ENCODE measurements at places on chromosomes 5 and 9.

DNA sequence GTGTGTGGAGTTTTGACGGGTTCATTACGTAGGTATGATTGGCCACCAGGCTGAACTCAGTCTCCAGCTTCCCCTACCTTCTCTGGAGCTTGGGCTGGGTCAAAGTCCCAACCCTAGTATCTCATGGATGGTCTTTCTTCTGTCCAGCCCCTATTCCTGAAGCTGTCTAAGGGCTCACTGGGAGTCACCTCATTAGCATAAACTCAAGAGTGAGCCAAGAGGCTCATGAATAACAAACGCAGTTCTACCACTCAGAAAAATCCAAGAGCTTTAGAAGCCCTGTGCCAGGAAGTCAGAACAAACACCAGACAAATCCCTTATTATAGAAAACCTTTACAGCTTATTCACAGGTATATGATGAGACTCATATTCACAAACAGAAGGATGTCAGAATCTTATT, 180.3 kb upstream of the NFIL3 start:
- no peak for DNase-seq

DNA sequence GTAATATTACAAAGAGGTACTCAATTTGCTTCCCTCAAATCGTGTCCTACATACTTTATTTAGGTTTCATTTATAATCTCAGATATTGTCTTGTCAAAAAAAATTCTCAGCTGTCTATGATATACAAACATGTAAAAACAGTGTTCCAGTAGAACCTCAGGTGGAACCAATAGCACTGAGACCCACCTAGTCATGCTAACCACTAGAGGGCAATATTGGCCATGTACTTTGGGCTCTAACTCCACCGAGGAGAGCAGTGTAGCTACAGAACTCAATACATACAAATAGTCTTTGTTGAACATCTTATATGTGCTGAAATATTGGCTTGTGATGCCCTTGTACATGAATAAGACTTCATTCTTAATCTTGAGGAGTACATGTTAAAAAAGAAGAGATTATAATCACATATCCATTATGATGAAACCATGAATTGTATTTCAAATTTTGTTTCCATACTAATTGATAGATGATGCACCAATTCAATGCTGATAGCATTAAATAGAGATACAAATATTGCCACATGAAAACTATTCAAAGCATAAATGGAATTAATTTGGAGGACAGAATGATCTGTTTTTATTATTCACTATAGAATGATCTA, 71.2 kb upstream of the CNTLN start:
- DNase-seq: peak; percentile 37

- DNase-seq: no peak
These were observed 3.2 kb upstream of the ALDH1B1 start for GRCh38 chr9:38389313-38389712.

DNA sequence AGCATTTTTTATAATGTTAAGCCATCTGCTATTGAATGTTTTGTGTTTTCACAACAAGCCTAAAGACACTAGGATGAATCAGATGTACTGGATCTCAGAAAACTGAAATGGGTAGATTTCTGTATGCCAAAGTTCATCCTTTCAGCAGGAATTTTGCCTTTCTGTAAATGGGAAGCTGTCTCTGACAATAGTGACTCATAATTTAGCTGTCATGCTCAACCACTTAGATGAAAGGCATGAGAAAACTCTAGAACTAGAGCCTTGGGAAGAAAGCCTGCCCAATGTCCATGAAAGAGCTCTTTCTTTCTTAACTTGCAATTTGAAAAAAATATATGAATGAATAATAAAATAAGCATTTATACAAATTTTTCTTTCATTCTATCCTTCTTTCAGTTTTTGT, 616.0 kb upstream of the EDIL3 start:
- DNase-seq: no peak

DNA sequence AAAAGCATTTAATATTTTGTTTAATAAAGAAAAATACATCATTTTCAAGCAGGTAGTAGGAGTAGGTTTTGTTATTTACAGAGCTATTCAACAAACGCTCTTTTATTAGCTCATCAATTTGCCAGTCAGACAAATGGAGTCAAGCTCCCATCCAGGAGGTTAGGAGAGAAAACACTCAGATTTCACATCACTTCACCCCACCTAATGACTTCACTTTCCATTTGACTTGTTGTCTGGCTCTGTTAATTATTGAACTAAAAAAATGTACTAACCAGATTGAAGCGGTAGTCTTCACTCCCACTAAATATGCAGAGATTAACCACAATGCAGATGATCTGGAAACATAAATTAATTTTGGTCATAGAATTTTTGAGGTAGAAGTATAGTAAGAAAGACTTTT, 193.6 kb upstream of the VCAN start:
- DNase-seq: no peak

DNA sequence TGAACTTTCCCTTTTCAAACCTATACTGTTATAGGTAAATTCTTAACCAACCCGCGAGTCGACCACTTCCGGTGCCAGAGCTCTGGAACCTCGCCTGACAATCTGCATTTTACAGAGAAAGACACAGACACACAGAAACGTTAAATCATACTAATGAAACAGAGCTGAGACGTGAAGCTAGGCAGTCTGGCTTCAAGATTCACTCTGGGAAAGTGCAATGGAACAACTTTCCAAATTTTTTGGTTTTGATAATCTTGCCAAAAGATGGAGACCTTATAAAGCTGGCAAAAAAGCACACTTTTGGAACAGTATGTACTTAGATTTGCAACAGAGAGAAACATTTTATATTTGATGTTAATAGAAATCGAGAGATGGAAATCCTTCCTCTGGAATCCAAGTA, 15.9 kb upstream of the WNT8A start:
- no peak for DNase-seq

- no peak for DNase-seq
These were observed 57.8 kb upstream of the AKNA start for GRCh38 chr9:114445616-114446015.

GRCh38 chr5:3891113-3891512, 295.5 kb downstream of the IRX1 start:
- DNase-seq: no peak

GRCh38 chr9:89358985-89359384, 40.7 kb downstream of the SECISBP2 start:
- DNase-seq: no peak

DNA sequence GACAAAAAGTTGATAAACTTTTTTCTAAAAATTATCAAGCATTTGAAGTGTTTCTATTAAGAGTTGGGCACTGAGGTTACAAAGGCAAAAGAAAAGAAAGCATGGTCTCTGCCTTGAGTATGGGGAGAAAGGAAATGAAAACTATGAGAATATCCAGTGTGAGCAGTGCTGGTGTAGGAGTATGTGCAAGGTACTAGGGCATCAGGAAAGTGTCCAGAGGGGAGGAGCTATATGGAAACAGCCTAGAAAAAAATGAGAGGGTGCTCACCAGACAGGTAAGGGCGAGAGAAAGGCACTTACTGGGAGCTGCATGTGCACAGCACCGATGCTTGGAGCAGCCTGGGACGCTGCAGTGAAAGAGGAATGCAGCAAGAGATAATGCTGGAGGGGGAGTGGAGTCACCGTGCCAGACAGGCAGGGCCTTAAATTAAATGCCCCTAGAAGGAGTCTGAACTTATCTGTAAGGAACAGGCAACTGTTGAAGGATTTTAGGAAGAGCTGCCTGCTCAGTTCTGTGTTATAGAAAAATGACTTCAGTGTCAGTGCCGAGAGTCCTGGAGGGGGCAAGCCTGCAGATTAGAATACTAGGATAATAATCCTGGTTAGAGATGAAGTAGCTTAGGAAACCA, 14.0 kb downstream of the MCC start:
- no peak for DNase-seq

GRCh38 chr9:136329211-136329627, 1.9 kb downstream of the GPSM1 start:
- DNase-seq: no peak

GRCh38 chr5:38208782-38209378, 49.5 kb upstream of the EGFLAM start:
- no peak for DNase-seq

DNA sequence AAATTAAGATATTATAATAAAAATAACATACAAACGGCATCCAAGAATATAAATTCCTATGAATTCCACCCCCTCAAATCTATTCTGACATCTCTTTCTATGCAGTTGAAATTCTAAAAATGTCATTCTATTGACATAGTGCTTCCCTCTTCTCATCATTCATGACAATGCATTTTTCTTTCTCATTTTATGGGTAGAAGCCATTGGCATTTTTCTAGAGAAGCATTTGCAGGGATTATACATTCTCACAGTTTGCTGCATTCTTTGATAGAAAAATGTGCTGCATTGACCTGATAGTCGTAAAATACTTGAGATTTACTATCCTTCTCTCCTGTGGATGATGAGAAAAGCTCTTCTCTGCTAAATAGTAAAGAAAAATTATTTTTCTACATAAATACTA, 760.9 kb upstream of the ACO1 start:
- DNase-seq: no peak

DNA sequence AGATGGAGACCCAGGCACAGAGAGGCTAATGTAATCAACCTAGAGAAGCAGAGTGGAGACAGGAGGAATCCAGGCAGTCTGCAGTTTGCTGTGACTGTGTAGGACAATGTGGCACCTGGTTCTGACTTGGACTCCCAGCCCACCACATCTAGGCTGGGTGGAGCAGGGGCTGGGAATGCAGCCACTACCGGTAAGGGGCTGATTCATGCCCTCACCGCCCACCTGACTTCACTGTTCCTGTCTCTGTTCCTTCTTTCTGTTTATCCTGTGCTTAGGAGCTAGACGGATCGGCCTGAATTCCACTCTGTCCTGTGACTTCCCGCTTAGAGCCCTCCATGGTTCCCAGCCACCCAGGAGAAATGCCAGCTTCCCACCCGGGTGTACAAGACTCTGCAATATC, 2.6 kb downstream of the PDLIM4 start:
- DNase-seq: peak; percentile 32

DNA sequence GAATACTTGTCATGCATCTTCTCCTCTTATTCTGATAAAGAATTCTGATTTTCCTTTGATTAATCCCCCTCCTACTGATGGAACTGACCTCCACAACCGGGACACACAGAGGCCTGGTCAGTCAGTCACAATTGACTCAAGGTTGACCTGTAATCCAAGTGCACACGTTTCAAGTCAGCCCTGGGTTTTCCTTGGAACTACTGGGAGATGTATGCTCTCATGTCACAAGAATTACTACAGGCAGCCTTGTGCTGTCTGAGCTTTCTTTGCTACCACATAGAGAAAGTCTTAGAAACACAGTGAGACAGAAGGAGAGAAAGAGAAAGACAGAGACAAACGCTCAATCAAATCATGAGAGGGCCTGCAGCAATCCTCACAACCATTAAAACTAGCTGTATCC, 345.8 kb downstream of the PDE4D start:
- DNase-seq: no peak

- DNase-seq: no peak
These were observed at the start of gene SEMA5A for GRCh38 chr5:9545992-9546851. Gene SEMA5A (minus strand): TSS chr5:9546075. CDS start chr5:9379946, 166,129 bp downstream.

DNA sequence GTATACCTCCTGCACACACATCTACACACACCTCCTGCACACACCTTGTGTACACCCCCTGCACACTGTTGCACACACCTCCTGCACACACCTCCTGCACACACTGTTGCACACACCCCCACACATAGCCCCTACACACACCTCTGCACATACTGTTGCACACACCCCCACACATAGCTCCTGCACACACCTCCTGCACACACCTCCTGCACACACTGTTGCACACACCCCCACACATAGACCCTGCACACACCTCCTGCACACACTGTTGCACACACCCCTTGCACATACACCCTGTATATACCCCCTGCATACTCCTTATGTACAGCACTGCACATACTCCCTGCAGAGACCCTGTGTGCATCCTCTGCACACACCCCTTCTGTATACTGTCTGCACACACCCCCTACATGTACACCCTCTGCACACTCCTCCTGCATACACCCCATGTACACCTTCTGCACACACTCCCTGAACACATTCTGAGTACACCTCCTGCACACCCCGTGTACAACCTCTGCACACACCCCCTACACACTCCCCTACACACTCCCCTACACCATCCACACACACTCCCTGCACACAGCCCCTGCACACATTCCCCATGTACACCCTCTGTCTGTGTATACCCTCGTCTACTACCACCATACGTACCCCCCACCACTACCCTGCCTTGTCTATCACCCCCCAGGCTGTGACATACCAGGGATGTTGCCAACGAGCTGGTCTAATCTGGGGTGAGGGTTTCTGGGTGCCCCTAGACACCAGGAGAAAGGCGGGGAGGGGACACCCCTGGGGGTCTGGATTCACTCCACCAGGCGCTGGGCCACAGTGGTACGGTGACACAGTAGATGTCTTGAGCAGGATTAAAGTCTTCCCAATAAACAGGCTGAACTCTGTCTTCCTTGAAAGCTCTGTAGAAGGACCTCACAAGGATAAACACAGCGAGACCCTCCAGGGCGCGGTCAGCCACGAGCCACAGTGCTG, 1.1 kb upstream of the CEP72 start:
- DNase-seq: no peak

GRCh38 chr5:77463905-77464304, 28.2 kb downstream of the WDR41 start:
- DNase-seq: peak; percentile 24

DNA sequence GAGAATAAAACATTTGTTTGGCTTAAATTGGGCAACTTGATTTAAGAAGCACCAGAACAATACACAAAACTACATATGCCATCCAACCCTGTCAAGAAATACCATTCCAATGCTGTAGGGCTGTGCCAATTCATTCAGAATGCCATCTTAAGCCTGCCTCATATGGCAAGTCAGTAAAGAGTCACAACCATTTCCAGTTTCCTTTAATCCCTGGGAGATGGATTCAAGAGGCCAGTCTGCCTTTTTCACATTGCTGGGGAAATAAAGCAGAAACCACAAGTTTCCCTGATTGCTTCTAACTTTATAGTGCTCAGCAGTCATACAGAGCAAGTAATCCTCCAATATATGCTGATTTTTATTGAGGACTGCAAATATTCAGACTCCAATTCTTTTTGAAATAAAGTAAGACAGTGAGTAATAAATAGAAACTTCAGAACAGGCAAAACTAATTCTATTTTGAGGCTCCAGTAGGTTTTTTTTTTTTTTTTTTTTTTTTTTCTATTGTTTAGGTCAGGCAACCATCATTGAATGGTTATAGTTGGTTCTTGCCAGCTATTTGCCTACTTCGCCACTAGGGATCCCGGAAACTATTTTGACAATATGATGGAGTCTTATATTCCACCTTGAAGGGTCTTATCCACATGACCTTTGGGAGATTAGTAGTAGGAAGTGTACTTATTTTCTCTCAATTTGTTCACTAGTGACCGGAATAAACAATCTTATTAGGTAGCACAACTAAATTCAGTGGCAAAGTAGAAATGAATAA, 400.9 kb upstream of the MEF2C start:
- no peak for DNase-seq

GRCh38 chr9:7117676-7118561, 360.1 kb downstream of the KDM4C start:
- no peak for DNase-seq

GRCh38 chr9:121564504-121565260, 65.0 kb upstream of the GGTA1 start:
- DNase-seq: no peak

DNA sequence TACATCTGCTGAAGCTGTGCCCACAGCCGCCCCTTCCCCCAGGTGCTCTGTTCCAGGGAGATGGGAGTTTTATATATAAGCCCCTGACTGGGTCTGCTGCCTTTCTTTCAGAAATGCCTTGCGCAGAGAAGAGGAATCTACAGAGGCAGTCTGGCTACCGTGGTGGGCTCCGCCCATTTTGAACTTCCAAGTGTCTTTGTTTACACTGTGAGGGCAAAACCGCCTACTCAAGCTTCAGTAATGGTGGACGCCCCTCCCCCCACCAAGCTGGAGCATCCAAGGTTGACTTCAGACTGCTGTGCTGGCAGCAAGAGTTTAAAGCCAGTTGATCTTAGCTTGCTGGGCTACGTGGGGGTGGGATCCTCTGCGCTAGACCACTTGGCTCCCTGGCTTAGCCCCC, 41.3 kb downstream of the RANBP17 start:
- no peak for DNase-seq
